LoVo (cell line): ENCODE measurements at places on chromosomes 4 and X.

DNA sequence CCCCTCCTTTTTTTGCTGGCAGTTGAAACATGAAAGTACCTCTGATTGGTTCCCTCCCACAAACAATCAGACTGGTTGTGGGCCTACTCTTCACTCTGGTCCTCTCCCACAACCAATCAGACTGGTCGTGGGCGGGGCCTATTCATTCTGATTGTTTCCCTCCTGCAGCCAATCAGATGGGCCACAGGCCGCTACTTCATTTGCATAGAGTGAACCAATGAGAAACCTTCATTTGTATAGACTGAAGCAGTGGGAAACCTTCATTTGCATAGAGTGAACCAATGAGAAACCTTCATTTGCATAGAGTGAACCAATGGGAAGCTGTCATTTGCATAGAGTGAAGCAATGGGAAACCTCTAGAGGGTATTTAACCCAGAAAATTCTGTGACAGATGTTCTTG is 55.2 kb downstream of the TRMT44 start:
- DNase-seq = no peak

- DNase-seq = no peak
Observed at GRCh38 chr4:3607690-3608552, 75.7 kb upstream of the LRPAP1 start.

- no peak for DNase-seq
Observed at GRCh38 chr4:6259886-6260285, 9.8 kb upstream of the WFS1 start.

- no peak for DNase-seq
Observed at GRCh38 chr4:40405193-40405592, 70.1 kb downstream of the CHRNA9 start.

GRCh38 chr4:86338521-86338920 is 21.3 kb downstream of the MAPK10 start:
- no peak for DNase-seq

DNA sequence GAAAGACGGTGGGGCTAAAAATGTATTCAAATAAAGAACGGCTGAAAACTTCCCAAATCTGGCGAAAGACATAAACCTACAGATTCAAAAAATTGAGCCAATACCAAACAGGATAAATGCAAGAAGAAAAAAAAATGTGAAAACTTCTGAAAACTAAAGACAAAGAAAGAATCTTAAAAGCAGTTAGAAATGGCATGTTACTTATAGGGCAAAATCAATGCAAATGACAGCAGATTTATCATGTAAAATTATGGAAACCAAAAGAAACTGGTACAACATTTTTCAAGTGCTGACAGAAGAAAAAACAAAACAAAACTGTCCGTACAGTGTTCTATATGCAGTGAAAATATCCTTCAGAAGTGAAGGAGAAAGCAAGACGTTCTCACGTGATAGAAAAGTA is 239.0 kb downstream of the PDGFC start:
- DNase-seq = no peak

DNA sequence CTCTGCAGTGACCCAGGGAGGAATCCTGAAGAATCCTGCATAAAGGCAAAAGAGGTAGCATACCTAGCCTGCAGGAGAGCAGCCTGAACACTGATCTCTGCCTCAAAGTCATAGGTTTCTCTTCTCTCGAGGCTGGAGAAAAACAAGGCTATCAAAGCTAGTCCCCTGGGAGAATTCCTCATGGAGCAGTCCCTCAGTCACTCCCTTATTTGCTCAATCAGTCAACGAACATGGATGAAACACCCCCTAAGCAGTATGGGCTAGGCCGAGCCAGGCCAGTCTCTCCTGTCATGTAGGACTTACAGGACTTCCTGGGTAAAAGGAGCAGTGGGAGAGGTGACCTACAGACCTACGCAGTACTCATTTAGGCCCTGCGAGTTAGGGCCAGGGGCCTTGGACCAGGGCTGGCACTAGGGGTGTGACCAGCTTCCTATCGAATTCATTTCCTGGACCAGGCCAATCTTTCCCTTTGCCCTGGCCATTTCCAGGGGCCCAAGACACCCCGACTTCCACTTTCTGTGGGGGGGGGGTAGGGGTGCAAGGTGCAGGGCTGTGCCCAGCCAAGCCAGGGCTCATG is 164.1 kb downstream of the EFNB1 start:
- DNase-seq = no peak

GRCh38 chr4:175412161-175412560 is 399.9 kb downstream of the GPM6A start:
- no peak for DNase-seq

DNA sequence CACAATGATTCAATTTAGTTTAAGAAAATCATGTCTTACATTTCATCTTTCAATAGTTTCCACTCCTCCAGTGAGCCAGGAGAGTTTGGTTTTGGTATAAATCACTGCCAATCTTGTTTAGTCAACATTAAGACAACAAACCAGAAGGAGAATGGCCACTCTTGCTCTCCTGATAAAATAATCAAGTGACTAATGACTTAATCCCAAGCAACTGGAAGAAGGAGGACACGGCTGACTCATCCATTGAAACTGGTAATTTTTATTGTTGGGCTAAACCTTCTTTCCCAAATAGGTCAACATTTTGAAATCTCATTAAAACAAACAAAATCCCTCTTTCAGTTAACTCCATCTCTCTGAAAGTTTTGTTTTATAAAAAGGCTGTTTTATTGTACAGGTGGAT is 230.2 kb downstream of the CLCN4 start:
- no peak for DNase-seq

- DNase-seq = peak; percentile 76
Observed at GRCh38 chr4:76251441-76252270, at the start of gene FAM47E. Gene FAM47E, plus strand, starts transcription at chr4:76251721. Its CDS starts 26 bp downstream, at chr4:76251747.

- DNase-seq = no peak
Observed at GRCh38 chr4:26331380-26331950, 10.7 kb downstream of the RBPJ start.

DNA sequence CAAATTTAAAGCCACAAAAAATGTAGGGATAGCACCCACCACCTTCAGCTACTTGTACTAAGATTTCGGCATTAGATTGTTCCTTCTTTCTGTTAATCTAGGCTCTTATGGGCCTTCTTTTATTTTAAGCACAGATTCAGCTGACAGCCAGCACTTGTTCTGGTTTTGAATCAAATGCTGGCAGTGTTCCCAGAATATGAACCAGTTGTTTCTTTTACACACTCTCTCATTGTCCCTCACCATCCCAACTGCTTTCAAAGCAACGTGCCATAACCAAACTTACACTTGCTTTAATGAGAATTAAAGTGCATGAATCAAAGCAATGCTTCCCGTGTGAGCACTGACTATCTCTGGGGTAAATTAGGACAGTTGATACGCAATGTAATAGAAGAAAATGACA is 744.5 kb upstream of the FAM241A start:
- DNase-seq = no peak

DNA sequence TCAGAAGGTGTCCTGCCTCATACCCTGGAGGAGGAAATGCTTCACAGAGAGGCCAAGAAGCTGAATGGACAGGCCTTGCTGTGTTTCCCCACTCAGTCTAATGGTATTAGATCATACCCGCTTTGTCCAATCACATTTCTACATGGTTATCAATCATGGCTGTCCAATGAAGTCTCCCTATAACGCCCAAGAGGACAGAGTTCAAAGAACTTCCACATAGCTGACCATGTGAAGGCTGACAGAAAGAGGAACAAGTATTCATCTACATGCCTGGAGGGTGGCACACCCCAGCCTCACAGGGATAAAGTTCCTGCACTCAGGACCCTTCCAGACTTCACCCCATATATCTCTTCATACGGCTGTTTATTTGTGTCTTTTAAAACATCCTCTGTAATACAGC is 123.4 kb downstream of the MANBA start:
- no peak for DNase-seq

- no peak for DNase-seq
Observed at GRCh38 chr4:108117418-108118182, 51.1 kb downstream of the LEF1 start.

DNA sequence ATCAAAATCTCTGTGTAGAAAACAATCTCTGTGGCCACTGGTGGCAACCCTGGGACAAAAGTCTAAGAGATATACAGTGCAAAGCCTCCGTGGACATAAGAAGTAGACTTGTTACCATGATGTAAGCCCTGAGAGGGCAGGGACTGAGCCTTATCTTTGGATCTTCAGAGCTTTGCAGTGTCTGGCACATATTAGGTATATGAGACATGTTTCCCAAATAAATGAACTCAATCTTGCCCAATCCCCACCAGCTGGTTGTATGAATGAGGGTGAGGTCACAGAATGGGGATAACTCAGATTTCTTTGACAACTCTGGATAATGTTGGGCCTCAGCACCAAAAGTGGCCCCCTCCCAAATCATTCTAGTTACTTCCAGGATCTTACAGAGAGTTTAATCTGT is 511.4 kb upstream of the DIPK2B start:
- no peak for DNase-seq

DNA sequence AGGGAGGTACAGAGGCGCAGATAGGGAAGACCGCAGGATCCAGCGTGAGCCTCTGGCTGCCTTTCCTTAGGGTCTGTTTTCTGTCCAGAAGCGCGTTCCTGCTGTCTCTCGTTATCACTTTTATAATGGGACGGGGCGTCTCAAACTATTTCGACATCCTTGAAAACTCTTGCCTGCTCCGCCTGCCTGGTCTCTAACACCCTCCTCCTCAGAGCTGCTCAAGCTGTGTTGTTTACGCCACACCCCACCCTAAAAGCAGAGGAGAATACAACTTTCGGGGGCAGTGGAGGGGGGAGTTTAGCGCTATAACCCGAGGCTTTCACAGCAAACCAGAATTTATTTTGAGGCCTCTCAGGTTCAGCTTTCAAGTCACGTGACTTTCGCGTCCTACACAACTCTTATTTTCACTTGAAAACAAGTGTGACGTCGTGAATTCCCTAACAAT is 646 bp upstream of the FAM3A start:
- DNase-seq = no peak

DNA sequence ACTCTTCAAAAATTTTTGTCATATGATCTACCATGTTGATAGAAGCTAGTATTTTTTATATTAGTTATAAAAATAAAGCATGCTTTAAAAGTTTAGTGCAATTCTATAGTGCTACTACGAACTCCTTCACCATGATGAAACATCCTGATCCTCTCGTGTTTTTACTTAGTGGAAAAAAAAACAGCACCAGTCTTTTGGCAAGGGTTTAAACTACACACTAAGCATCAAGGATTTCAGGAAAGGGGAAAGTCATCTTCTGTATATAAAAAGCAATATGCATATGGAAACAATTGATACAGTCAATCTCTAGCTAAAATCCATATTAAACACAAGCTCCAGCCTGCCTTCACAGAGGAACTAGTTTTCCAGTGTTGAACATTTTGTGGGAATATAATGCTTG is 18.7 kb downstream of the CHM start:
- no peak for DNase-seq

DNA sequence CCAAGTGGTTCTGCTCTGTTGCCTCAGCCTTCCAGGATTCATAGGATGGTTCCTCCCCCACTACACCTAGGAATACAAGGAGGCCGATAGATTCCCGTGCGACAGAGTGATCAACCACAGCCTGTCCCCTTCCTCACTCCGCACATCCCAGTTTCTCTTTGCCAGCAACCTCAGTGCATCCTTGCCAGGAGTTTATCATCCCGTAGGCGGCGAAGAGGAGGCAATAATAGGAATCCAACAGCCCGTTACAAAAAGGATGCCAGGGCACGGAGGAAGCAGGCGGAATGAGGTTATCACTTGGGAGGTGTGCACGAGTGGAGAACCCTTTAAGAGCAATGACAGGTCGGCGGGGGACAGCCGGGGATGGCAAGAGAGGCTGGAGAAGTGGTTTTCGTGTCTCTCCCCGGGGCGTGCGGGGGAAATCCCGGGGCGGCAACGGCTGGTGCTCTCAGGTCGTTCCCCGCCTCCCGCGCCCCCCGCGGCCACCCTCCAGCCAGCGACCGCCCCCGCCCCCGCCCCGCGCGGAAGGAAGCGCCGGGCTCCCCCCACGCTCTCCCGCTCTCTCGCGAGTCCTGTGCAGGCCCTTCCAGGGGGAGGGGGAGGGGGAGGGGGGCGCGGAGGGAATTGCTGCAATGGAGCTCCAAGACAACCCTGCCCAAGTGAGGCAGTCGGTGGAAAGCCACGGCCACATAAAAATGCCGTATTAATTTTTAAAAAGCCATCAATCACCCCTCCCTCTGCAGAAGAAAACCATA is 1.6 kb downstream of the PPP3CA start:
- no peak for DNase-seq

- DNase-seq = no peak
Observed at GRCh38 chr4:185144601-185145240, 1.7 kb downstream of the SLC25A4 start.

GRCh38 chr4:150032541-150032940 is 45.7 kb upstream of the DCLK2 start:
- no peak for DNase-seq

GRCh38 chr4:12933760-12934221 is 550.3 kb downstream of the RAB28 start:
- DNase-seq = no peak

GRCh38 chr4:128639541-128640270 is 169.8 kb upstream of the JADE1 start:
- no peak for DNase-seq

DNA sequence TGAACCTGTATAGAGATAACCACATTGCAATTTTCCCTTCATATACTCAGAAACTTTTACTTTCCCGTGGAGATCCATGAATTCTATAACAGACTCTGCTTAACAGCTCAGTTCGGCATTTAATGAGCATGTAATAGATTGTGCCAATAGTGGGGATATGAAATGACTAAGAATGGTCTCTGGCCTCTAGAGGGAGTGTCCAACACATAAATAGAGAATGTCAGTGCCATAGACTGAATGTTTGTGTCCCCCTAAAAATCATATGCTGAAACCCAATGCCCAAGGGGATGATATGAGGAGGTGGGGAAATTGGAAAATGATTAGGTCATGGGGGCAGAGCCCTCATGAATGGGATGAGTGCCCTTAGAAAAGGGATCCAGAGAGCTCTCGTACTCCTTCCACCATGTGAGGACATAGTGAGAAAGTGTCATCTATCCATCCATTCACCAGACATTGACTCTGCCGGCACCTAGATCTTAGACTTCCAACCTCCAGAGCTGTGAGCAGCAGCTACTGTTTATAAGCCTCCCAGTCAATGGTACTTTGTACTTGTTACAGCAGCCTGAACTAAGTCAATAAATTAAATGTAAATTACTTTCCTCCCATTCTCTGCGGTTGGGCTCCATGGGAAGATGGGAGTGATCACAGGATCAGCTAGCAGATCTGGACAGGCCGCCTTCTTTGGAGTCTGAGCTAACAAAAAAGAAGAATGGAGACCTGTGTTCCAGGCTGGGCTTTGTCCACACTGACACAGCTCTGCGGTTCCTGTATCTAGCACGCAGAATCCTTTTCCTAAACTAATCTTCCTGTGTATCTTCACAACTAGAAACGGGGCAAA is 28.1 kb upstream of the HPSE start:
- DNase-seq = peak; percentile 29

DNA sequence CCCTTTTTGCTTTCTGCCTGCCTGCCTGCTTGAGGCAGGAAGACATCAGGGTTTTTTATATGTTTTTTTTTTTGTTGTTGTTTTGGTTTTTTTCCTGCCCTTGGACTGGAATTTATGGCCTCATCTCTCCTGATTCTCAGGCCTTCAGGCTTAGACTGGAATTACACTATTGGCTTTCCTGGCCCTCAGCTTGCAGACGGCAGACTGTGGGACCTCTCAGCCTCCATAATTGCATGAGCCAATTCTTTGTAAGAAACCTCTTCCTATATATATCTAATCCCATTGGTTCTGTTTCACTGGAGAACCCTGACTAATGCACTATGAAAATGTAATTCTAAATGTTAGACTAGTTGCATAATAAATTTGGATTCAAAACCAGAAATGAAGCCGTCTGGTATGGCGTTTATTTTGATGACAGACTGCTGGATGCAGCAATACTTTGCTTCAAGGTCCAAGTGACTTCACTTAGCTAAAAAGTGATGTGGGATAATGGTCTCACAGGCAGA is 59.0 kb downstream of the SEL1L3 start:
- DNase-seq = no peak
